ENCODE measurements at places on chromosomes 6 and 20.
A peak's percentile ranks its signal among the peaks of the same experiment; 100 is the strongest.

DNA sequence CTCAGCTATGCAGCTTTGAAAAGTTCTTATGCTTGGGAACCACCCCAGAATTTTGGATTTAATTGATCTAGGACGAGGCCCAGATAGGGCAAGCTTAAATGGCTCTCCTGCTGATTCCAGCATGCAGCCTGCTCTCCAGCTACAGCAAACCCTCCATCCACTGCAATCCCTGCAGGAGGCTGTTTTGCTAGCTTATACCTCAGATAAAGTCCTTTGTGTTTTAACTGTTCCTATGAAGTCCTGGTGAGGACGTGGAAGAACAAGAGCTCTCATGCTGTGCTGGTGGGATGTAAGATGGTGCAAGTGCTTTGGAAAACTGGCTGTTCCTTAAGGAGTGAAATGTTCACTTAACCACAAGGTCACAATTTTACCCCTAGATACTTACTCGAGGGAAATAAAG is 25.5 kb upstream of the NXT1 start:
- DNase-seq = no peak

DNA sequence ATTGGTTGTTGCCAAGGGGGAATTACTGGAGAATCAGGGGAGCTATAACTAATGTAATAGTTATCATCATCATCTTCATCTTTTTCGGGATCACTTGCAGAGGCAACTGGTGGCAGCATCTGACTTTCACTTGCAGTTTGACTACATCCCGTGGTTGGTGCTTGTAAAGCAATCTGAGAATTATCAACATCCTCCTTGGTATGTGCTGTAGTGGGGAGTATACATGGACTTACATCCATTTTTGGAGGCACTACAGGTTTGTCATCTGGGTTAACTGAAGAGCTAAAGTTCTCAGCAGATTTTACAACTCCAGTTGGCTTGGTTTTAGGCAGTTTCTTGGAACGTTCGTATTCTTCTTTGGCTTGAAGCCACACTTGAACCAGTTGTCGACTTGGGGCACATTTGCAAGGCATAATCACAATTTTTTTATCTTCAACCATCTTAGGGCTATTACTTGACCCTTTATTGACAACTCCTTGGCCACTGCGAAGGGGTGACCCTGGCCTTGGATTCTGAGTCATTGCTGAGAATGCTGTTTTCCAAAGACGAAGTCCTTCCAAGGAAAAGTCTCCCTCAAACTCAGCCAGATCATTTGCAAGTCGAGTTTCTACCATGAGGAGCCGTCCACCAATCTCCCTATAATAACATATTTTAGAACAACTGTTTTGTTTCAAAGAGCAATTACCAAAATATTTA is 115.5 kb downstream of the REV3L start:
- no peak for DNase-seq

DNA sequence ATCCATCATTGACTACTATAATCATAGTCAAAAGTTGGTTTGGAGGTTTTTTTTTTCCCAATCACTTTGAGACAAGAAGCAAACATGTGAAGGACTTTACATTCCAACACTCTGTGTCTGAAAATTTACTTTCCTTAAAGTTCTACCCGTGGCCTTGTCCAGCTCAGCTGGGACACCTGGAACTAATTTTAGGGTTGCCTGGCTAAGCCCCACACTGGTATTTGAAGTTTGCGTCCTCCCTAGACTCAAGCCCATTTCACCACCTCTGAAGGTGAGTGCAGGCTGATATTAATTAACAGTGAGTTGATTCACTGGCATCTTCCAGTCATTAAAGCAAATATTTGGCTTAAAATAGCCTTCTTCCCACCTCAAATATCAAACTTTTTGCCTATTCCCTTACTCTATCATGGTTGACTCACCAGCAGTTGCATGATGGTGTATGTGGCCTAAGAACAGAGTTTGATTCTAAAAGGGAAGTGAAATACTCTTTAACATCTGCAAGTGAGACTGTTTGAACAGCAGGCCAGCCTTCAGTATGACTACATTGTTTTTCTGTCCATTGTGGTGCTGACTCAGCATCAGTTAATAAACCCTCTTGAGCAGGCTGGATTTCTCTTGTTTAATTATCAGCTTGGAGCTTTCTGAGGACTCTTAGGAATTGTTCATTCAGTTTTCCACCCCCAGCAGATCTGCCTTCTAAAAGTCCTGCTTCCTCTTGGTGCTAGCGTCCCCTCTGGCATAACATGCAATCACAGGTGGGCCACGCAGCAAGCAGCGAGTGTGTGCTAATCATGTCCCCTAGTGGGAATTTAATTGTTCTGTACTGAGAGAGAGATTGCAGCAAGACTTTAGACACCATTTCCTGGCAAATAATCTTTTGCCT is 1.8 kb upstream of the PRDM1 start:
- peak; percentile 35 for DNase-seq

GRCh38 chr20:23595941-23596340 is 9.8 kb downstream of the CST9 start:
- no peak for DNase-seq

DNA sequence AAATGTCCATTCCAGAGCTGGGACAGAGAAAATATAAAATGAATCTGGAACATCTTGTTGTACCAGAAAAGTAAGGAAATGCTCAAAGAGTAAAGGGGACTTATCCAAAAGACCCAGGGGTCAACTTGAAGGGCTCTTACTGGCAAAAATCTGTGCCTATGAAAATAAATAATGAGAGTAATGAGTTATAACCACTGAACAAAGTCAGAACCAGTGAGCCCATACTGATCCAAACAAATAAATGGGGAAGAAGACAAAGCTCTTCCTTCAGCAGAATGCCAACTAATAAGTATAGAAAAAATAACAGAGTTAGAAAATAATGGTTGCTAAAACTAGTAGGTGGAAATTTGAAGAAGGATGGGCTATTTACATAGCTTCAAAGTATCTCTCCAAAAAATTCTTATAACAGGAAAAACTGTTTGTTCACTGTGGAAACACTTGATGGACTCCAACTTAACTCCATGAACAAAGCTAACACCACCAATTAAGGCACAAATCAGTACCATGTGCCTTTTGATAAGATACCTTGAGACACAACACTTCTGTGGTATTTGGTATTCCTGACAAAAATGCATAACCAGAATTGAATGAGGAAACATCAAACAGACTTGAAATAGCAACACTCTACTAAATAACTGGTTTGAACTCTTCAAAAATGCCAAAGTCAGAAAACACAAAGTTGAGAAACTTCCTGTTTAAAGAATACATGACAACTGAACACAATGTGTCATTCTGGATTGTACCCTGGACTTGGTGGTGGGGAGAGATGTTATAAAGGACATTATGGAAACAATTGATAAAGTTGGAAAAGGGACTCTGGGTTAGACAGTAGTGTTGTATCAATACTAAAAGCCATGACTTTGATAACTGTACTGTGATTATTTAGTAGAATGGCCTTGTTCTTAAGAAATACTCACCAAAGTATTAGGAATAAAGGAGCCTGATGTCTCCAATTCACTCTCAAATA is 197.5 kb downstream of the ISM1 start:
- no peak for DNase-seq

DNA sequence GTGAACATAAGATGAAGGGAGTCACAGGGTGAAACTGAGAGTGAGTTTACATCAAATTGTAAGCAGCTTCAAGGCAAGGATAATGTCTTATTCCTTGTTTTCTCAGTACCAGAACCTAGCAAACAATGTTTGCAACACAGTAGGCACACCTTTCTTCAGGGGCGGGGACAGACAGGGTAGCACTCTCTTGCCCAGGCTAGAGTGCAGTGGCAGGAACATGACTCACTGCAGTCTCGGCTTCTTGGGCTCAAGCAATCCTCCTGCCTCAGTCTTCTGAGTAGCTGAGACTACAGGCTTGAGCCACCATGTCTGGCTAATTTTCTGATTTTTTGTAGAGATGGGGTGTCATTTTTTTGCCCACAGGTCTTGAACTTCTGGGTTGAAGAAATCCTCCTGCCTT is 299.8 kb downstream of the CD83 start:
- DNase-seq = no peak

GRCh38 chr6:157017861-157018260 is 240.7 kb downstream of the ARID1B start:
- DNase-seq = no peak

Measured in CD4-positive, alpha-beta T cell treated with Interferon gamma for 1 hour (primary cell).